ENCODE measurements at places on chromosomes 5 and 9.

DNA sequence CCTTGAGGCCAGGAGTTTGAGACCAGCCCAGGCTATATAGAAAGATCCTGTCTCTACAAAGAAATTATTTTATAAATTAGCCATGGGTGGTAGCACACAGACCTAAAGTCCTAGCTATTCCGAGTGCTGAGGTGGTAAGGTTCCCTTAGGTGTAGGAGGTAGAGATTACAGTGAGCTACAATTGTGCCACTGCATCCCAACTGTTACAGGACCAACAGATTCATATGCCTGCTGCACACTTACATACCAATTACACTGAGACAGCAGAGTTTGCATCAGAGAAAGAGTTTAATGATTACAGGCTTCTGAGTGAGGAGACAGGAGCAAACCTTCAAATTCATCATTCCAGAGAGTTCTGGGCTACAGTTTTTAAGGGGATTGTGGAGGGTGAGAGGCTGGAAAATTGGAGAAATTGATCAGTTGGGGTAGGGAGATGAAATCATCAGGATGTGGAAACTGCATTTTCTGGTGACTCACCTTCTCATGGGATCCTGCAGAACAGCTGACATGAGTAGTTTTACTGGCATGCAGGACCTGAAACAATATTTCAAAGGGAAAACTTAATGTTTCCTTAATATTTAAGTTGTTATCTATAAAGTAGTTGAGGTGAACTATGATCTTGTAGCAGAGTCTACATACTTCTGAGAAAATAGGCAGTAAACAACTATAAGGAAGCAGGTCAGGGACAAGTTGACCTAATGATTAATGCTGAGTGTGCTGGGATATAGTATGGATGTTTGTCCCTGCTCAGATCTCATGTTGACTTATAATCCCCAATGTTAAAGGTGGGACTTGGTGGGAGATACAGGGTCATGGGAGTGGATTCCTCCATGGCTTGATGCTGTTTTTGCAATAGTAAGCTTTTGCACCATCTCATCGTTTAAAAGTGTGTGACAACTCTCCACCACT lies 54.7 kb downstream of the ANXA2R start:
- DNase-seq, result no peak

- no peak for DNase-seq
Measured at GRCh38 chr5:82692826-82693225, 384.4 kb downstream of the TMEM167A start.

- DNase-seq, result peak; percentile 96
Measured at GRCh38 chr5:149320791-149321330, 24.4 kb upstream of the GRPEL2 start.

DNA sequence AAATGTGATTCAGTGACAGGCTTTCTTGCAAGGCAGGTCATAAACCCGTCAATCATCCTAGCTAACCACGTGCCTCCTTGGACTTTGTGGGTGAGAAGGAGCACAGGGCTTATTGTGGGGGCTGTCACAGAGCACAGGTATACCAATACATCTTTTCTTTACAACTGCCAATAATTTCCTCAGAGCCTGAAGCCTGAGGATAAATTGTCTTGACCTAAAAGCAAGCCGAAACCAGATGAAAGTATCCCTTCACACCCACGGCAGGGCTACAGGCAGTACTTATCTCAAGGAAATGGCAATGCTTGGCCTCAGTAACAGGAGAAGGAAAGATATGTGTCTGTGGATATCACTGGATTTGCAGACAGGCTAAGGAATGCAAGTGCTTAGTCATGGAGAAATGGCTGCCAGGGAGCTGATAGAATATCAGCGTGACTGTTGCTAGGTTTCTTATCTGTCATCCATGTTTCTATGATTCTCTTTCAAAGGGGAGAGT lies 90.3 kb upstream of the ZNF366 start:
- peak; percentile 90 for DNase-seq

DNA sequence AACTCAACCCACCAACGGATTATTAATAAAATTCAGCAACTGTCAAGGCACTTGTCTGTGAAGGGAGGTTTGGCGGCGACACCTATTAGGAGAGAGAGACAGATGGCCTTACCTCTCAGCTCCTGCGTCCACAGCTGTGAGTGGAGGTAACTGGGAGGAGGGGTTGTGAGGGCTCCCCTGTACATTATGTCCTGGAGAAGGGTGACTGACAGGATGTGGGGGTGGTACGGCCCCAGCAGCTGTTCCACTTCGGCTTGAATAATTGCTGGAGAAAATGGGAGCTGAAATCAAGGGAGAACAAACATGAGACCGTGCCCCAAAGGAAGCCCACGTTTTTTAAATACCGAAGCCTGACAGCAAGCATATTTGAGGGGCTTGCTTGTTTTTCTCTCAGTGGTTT lies 353.5 kb upstream of the RFX3 start:
- no peak for DNase-seq

- DNase-seq, result no peak
Measured at GRCh38 chr5:97074859-97075489, 67.4 kb downstream of the LIX1 start.

- DNase-seq, result peak; percentile 51
Measured at GRCh38 chr9:28808042-28808441, 1234.8 kb upstream of the C9orf72 start.

GRCh38 chr5:132962429-132963021 lies 909 bp downstream of the AFF4 start:
- DNase-seq, result peak; percentile 86

GRCh38 chr5:15521381-15522186 lies 21.6 kb downstream of the FBXL7 start:
- DNase-seq, result no peak

GRCh38 chr5:12901696-12902095 lies 997.5 kb upstream of the CTNND2 start:
- no peak for DNase-seq

- no peak for DNase-seq
Measured at GRCh38 chr9:121837113-121837961, 185.9 kb downstream of the DAB2IP start.

- no peak for DNase-seq
Measured at GRCh38 chr9:95058795-95059386, 258.6 kb downstream of the FANCC start.

- DNase-seq, result no peak
Measured at GRCh38 chr9:126341902-126342301, 15.3 kb downstream of the MVB12B start.

GRCh38 chr5:59588922-59589321 lies 304.6 kb downstream of the PDE4D start:
- DNase-seq, result peak; percentile 73

GRCh38 chr9:26723486-26723885 lies 169.1 kb downstream of the CAAP1 start:
- no peak for DNase-seq

DNA sequence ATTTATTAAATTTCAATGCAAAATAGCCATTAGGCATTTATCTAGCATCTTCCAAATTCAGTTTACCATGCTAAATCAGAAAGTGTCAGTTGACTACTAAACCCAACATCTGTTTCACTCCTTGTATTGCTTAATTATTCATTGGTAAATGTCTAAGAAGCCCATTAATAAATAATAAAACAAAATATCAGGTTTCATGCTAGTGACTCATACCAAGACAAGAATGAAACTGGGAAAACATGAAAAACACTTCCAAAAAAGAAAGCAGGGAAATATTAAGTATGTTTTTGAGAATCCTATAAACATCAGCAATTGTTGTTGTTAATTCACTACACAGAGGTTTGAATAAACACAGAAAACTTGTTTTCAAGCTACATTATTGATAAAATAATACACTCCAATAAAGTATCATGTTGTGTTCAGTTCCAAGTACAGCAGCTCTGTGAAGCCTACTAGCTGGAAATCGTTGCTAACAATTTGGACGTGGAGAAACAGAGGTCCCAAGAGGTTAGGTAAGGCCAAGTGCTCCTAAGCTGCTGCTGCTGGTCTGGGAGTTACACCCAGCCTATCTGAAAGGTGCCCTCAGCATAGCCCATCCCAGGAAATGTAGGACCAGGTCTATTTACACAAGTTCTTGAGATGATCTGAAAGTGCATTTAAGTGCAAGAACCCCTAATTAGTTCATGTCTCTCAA lies 78.8 kb downstream of the GNAQ start:
- peak; percentile 10 for DNase-seq

DNA sequence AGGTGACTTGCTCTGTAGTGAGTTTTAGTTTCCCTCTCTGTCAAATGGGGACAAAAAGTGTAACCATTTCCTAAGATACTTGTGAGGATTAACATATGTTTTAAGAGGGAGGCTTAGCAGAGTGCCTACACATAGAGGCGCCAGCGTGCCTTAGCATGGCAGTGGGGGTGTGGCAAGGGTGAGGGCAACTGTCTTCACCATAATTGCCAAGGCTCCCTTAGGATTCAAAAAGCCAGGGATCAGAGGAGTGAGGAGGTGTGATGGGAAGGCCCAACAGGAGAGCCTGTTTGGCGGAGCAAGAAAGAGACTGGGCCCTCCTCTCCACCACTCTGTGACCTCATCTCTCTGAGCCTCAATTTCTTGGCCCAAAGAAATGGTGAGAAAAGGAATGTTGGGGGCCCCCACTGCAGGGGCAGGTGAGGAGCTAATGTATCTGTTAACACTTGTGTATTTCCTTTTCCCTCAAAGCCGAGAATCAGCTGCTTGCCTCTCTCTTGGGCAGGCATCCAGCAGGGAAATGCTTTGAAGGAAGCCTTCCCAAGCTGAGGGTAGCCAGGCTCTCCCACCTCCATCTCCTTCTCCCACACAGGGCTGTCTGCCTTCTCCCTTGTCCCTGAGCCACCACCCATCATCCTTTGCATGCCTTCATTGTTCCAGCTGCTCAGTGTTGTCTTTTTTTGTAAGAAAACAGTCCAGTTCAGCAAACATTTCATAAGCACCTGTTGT lies 76.0 kb downstream of the DAB2IP start:
- no peak for DNase-seq

DNA sequence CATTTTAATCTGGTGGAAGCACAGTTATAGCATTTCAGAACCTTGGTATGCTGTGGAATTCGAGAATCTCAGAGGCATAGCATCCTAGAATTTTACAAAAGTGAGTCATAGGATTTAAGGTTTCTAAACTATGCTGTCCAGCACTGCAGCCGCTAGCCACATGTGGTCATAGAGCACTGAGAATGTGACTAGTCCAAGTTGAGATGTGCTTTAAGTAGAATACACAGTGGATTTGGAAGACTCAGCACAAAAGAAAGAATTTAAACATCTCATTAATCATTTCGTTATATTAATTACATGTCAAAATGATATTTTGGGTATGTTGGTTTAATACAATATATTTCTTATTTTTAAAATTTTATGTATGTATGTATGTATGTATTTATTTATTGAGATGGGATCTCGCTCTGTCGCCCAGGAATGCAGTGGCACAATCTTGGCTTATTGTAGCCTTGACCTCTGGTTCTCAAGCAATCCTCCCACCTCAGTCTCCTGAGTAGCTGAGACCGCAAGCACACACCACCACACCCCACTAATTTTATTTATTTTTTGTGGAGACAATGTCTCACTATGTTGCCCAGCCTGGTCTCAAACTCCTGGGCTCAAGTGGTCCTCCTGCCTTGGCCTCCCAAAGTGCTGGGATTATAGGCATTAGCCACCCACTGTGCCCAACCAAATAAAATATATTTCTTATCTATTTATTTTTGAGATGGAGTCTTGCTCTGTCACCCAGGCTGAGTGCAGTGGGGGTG lies 20.4 kb upstream of the RPS14 start:
- peak; percentile 95 for DNase-seq

GRCh38 chr9:85528607-85529006 lies 213.1 kb downstream of the AGTPBP1 start:
- DNase-seq, result no peak

GRCh38 chr5:177132136-177133095 lies 1.2 kb upstream of the NSD1 start:
- no peak for DNase-seq

DNA sequence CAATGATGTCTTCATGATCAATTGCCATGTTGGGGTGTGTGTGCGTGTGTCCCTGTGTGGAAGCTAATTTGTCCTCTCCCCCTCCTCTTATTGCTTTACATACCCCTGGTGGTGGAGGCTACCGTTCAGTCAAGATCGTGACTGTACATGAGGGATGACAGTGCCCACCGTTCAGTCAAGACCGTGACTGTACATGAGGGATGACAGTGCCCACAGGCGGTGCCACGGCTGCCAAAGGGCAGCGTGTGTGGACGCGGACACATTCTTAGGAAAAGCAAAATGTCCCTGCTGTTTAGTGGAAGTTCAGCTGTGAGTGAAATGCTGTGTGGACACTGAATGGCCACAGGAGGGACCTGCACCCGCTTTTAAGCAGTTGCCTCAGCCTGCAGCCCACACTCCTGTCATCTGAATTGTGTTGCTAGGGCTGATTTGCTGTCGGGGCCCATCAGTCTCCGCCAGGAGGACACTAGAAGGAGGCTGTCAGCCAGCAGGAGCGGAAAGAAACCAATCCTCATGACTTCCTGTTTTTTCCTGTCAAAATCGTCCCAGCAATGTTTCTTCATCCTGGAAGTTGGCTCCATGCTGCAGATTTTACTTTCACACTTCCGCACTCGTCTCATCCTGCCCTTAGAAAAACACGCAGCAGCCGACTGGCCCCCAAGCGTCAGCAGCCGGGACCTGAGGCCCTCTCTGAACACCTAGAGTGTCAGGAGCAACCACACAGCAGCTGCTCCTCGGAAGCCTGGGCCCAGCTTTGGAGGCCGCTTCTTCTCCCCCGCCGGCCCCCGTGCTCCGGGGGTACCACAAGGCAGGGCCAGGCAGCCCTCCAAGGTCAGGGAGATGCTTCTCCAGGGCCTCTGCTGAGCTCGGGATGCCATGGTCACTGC lies 9.1 kb downstream of the OR2V1 start:
- DNase-seq, result no peak

DNA sequence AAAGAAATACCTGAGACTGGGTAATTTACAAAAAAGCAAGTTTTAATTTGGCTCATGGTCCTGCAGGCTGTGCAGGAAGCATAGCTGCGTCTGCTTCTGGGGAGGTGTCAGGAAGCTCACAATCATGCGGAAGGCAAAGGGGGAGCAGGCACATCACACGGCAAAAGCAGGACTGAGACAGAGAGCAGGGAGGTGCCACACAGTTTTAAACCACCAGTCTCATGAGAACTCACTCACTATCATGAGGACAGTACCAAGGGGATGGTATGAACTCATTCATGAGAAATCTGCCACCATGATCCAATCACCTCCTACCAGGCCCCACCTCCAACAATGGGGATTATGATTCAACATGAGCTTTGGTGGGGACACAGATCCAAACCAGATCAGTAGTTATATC lies 96.2 kb downstream of the OSTF1 start:
- no peak for DNase-seq

DNA sequence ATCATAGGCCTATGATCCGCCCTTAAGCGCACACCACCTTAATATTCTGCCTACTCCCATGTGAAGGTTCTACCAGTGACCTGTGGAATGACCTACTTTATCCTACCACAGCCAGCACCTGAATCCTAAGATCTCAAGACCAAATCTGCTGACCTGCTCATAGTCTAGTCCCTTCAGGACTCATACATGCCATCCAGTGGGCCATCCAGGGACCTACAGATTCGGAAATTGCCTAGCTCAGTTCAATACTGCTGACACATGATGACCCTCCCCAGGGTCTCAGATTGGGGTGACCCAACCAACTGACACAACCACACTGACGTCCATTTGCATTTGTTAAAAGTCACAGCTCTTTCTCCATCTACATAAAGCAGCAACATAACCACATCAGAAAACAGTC lies 443.8 kb upstream of the ST8SIA4 start:
- DNase-seq, result no peak

GRCh38 chr5:36772276-36773140 lies 104.1 kb upstream of the NIPBL start:
- DNase-seq, result no peak

GRCh38 chr5:77423022-77423750 lies 68.9 kb downstream of the WDR41 start:
- DNase-seq, result peak; percentile 22
